Left kidney (tissue), 8 donors: ENCODE measurements at places on chromosomes 16 and 17.
A peak's percentile ranks its signal among the peaks of the same experiment; 100 is the strongest.

DNA sequence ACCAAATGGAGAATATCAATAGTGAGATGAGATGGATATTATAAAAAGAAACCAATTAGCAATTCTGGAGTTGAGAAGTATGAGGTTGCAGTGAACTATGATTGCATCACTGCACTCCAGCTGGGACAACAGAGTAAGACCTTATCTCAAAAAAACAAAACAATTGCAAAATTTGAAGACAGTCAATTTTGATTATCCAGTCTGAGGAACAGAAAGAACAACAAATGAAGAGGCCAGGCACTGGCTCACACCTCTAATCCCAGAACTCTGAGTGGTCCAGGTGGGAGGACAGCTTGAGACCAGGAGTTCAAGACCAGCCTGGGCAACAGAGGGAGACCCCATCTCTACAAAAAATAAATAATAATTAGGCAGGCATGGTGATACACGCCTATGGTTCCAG lies 35.0 kb downstream of the USP32 start:
- DNase-seq = no peak

- DNase-seq = peak; percentile 78
These were observed 1.2 kb upstream of the TLCD3B start for GRCh38 chr16:30032083-30032819.

DNA sequence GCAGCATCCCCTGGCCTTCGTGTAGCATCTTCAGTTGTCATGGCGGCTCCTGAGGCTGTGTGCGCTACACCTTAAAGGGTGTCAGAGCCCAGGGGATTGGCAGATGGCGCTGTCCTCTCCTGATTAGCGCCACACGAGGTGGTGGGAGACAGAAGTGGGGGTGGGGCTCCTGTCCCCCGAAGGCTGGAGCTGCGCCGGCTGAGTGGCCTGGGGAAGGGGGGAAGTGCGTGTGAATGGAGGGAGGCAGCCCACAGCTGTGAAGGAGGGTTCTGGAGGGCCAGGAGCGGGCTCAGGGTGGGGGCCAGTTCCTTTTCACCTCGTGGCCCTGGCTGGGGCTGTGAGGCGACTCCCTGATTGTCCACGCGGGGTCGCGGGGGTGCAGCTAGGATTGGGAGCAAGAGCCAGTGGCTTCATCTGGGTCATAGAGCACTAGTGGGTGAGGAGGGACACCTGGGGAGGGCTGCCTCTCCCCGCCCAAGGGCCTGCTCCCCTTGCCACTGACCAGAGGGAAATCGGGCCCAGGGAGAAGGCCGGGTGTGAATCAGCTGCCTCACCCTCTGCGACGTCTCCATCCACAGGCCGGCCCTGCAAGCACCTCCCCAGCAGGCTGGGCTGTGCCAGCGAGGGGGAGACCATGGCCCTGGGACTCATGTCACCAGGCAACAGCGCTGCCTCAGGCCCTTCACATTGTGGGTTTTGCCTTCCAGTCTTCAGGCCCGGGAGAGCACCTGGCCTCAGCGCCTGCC lies 14.1 kb downstream of the BAHCC1 start:
- no peak for DNase-seq

DNA sequence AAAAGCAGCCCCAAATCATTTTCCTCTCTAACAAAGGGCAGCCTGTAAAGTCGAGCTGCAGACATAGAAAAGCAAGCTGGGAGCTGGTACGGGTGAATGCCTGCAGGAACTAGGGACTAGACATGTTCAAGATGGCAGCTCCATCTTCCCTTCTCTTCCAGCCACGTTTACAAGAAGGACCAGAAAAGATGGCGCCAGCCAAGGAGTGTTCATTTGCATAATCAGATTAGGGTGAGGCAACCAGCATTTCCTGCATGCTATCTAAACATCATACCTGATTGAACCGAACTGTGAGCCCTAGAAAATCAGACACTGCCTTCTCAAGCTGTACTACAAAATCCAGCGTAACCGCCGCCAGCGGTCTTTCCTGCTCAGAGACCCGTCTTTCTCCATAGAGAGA lies 896.8 kb downstream of the CDH11 start:
- DNase-seq = no peak
